NCI-H1436 (cell line): ENCODE measurements at places on chromosomes 1 and 21.

- no peak for DNase-seq
Observed at GRCh38 chr1:31723828-31724359, 20.1 kb upstream of the COL16A1 start.

DNA sequence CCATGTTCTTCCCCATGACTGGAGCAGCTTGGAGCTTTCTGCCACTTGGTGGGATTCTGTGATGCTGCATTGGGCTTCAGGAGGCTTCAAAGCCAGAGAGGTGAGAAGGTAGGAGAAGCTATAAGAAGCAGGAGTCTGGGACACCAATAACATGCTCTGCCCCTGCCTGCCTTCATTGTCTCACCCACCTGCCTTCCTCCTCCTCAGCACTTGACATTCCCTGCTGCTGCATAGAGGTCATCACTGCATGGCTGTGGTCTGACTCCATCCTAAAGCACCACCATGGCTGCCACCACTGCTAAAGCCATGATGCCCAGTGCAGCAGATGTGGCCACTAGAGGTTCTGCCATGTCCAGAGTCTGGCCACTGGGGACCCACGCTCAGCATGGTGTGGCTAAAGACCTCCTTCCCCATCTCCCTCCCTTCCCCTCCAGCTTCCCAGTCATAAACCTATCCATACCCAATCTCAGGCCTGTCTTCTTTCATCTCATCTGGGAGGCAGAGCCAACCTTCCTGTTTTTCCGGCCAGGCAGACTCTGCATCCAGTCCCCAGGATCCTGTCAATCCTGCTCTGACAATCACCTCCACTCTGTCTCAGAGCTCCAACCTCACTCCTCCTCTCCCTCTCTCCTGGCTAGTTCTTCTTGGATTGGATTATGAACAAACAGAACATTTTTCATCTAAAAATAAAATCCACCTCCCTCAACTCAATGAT lies 285.1 kb upstream of the POU3F1 start:
- DNase-seq, result no peak

GRCh38 chr1:85938829-85939228 lies 217.7 kb downstream of the COL24A1 start:
- no peak for DNase-seq

GRCh38 chr21:36990508-36991205 lies 15.8 kb upstream of the RIPPLY3 start:
- DNase-seq, result peak; percentile 31

DNA sequence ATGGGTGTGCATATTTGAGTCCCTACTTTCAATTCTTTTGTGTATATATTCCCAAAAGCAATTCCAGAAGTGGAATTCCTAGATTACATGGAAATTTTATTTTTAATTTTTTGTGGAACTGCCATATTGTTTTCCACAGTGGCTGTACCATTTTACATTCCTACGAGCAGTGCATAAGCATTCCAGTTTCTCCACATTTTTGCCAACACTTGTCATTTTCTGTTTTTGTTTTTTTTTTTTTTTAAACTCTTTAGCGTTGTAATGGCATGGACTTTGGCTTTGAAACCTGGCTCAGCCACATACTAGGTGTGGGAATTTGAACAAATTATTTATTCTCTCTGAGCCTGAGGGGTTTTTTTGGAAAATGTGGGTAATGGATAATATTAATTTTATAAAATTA lies 214.5 kb upstream of the UBE2U start:
- no peak for DNase-seq

- no peak for DNase-seq
Observed at GRCh38 chr1:117680316-117681002, 74.6 kb downstream of the TENT5C start.

DNA sequence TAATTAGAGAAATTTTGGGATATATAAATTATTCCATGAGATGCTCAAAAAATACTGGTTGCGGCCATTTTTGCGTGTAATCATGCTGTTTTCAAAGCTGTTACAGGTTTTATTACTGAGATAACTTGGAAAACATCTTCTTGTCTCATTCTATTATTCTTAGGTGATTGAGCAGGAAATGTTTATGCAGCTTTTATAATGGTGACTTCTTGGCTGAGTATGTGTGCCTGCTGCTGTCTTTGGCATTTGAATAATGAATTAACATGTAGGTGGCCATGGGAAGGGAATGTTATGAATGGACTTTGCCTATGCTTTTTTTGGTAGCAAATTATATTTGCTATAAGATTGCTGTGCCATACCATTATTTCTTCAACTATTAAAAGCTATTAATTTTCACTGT lies 52.5 kb downstream of the RASAL2 start:
- DNase-seq, result no peak

- DNase-seq, result no peak
Observed at GRCh38 chr1:241605146-241605805, 34.9 kb downstream of the CHML start.

- no peak for DNase-seq
Observed at GRCh38 chr1:218346391-218347204, 1.5 kb downstream of the TGFB2 start.
